ENCODE measurements at places on chromosomes 3 and 15. TPM values are rescaled to one million over a fixed set of nuclear protein-coding genes. Genes with fewer than 3 reads are reported as not detected.

DNA sequence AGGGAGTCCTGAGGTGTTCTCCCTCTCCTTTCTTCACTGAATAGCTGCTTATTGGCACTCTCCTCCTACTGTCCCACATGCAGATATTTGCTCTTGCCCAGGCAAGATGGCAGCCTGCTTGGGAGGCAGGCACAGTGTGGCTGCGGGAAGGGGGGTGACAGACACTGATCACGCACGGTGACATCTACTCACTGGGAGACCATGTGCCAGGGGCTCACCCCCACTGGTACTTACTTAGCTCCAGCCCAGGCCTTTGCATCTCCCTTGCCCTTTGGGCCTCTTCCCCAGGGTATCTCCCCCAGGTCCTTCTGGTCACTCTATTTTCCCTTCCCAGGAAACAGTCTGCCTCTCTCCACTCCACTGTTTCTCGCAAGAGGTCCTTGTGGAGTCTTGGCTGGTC is 6.4 kb downstream of the PLA2G4E start:
- DNase-seq, result no peak

- DNase-seq, result no peak
These were observed 264.2 kb upstream of the TLE3 start for GRCh38 chr15:70361891-70362290.

The SLC28A2 gene
- polyA plus RNA-seq, result 0.29 TPM

DNA sequence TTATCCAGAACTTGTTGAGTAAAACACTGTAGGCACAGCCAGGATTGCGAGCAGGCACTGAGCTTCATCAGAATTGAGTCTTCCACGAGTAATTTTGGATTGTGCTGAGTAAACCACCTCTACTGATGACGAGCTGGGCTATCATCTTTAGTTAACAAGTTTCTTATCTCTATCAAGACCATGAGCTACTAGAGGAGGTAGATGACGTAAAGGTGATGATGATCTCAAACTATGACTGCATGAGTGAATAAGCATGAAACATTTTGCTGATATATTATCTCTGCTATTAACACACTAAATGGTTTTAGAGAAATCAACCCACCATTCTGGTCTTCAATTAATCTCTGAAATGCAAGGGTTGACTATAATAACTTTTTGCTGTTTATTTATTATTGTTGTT is 506.0 kb downstream of the GBE1 start:
- no peak for DNase-seq

The LXN gene
- polyA plus RNA-seq, result 24.8 TPM

The RPP25 gene
- polyA plus RNA-seq, result 60.4 TPM
